ENCODE measurements at places on chromosomes 1 and 21.

DNA sequence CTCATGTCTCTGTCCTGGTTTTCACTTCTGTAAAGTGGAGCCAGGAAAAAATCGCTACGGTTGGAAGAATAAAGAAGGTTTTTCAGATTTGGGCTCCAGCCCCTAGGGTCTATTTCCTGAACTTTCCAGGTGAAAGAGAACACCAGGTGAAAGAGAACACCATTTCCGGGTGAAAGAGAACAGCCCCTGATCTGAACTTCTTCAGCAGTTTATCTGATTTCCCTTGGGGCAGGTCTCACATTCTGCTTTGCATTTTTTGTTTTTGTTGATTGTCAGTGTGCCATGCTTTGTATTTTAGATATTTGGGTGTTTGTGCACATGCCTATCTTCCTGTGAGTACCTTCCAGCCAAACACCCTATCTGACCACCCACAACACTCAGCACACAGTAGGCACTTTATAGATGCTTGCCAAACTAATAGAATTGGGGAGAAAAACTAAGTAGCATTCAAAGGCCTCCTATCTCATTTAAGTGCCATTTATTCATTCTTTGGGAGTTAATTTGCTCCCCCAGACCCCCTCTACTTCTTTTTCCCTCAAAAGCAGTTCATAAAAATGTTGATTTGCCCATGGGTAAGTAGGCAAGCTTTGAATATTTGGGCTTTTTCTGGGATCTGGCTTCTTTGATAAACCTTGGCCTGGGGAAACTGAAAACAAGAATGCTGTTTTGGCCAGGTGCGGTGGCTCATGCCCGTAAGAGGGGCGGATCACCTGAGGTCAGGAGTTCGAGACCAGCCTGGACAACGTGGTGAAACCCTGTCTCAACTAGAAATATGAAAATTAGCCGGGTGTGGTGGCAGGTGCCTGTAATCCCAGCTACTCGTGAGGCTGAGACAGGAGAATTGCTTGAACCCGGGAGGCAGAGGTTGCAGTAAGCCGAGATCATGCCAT lies 2.2 kb downstream of the NAV1 start:
- no peak for DNase-seq

- DNase-seq = no peak
Observed at GRCh38 chr1:212498283-212499040, 65.7 kb downstream of the NENF start.

- DNase-seq = no peak
Observed at GRCh38 chr21:27422435-27422834, 455.5 kb upstream of the ADAMTS5 start.

GRCh38 chr1:199573047-199573446 lies 454.5 kb upstream of the NR5A2 start:
- DNase-seq = no peak

DNA sequence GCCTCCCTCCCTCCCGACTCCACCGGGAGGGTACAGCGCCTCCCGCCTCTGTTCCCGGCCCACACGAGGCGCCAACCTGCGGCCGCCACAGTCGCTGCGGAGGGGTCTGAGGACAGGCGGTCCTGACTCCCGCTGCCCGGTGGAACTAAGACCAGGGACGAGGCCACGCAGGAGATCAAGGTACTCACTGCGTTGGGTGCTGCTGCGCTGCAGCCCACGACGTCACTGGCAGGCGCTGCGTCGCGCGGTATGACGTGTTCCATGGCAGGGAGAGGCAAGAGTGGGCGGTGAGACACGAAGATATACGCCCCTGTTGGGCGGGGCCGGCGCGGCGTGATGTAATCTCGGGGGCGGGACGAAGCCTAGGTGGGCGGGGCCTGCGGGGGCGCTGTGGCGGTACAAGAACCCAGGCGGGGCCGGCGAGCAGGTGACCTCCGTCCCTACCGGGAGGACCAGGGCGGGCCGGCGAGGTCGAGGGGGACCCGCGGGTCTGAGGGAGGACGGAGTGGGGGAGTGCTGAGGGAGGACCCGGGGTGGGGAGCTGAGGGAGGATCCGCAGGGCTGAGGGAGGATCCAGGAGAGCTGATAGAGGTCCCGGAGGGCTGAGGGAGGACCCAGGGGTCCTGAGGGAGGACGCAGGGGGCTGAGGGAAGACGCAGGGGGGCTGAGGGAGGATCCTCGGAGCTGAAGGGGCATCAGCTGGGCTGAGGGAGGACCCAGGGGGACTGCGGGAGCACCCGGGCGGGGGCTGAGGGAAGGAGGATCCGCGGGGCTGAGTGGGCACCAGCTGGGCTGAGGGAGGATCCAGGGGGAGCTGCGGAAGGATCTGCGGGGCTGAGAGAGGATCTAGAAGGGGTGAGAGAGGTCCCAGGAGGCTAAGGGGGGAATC lies at the start of gene MRPL55:
MRPL55 (minus strand) TSS at position 227 of the 889 bp plus-strand sequence. CDS start 1,039 bp downstream, outside the sequence.
- DNase-seq = peak; percentile 97

Measured in CD4-positive, alpha-beta T cell treated with Interleukin-1 beta for 1 hour (primary cell).